Activated CD4-positive, alpha-beta memory T cell treated with anti-CD3 and anti-CD28 coated beads, Interleukin-2, amount 10 ng/mL, durations not matched to agents 7 days and 5 days (primary cell): ENCODE measurements at places on chromosomes 6 and 20.
A peak's percentile ranks its signal among the peaks of the same experiment; 100 is the strongest.

DNA sequence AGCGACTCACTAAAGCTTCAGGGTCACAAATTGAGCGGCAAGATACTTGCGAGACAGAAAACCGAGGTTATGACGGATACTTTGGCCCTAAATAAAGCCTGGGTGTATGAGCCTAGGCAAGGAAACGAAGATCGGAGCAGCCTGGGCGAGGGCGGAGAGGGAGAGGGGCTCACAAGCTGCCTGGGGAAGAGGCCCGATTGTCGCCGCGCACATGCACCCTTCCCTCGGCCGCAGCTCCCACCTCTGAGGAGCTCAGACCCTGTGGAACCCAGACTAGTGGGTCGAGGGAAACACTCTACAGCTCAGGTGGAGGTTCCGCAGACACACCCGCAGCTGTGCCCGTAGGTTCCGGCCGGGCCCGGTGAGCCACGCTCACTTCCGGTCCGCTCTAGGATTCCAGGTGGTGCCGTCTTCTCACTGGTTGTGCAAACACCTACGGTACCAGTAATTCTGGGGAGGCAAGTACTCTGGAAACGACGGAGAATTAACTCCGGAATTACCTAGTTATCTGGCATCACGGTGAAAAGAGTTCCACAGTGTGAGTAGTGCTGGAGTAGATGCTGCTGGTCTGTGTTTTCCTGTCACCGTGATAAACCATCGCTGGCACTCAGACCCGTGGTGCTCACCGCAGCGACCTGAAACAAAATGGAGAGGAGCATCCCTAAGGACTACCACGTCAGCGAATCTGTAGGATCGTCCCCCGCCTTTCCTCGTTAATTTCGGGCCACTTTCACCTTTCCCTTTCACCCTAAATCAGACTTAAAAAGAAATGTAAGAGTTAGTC, 61.5 kb downstream of the GPX5 start:
- DNase-seq, result peak; percentile 55
- peaks cover 77% of the 10 kb centered on the region for H3K27me3 ChIP-seq
- H3K4me1 ChIP-seq, result peaks cover 34% of the 10 kb centered on the region
- H3K4me3 ChIP-seq, result peak overlapping the region; percentile 63

DNA sequence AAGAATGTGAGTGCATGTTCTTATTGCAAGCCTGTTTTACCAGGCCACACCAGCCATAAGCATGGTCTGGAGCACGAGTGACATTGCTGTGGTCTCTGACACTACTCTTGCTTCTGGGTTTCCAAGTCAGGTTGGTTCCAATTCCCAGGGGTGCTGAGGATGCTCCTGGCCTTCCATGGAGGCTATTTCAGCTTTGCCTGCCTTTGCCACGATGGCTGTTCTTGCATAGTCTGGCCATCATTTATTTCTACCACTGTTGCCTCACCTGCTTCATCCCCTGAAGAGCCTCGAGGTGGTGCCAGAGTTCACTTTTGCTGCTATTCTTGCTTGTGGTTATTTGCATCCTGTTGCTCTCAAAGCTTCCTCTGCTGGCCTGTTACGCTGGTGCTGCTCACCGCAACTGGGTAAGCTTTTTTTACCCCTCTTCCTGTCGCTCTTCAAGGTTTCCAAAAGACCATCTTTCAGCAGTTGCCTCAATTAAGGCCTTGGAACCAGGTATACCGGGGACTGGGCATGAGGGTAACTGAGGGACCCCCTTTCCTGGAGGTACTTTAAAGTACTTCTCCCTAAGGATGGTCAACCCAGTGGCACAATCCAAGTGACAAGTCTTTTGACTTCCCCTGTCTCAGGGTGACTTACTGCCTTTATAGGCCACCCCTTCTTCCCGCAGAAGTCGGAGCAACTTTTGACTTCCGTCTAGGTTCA, 64.5 kb downstream of the AKAP7 start:
- H3K27ac ChIP-seq, result peak overlapping the region; percentile 94
- peaks cover 54% of the 10 kb centered on the region for H3K4me1 ChIP-seq
- H3K4me3 ChIP-seq, result peak overlapping the region; percentile 75
- peaks cover 21% of the 10 kb centered on the region for H3K36me3 ChIP-seq

GRCh38 chr20:23565503-23566045, 2.7 kb downstream of the CST9L start:
- no peak for DNase-seq
- no peaks in the 10 kb centered on the region for H3K4me1 ChIP-seq
- no peak overlapping the region for H3K4me3 ChIP-seq
- H3K36me3 ChIP-seq, result no peaks in the 10 kb centered on the region
- no peaks in the 10 kb centered on the region for H3K27me3 ChIP-seq
- no peak overlapping the region for H3K27ac ChIP-seq

DNA sequence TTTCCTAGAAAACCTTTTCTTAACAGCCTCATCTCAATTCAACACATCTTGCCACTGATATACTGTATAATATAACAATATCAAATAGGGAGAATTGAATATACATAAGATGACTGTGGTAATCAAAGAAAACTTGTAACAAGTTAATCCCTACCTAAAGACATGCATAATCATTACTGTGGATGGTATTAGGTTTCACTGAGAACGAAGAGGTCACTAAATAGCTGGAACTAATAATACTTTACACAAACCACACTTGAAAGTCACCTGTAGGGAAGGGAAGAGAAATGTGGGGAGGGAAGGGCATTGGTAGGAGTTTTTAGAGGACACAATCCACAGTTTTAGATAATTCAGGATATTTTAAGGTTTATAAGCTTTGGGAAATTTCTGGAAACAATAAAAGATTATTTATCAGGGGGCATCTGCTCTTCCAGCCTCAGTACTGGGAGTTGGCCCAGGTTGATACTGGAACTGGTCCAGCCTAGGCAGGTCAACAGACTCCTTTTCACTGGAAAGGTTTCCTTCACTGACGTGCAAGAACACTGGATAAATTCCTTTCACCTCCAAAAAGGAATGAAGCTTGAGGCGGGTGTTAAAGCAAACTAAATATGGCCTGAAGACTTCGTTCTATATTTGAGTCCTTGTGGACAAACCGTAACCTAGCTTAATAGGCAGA, 44.0 kb downstream of the MAP7 start:
- no peak for DNase-seq
- H3K4me1 ChIP-seq, result peaks cover 10% of the 10 kb centered on the region
- no peaks in the 10 kb centered on the region for H3K36me3 ChIP-seq
- no peak overlapping the region for H3K27ac ChIP-seq
- no peak overlapping the region for H3K4me3 ChIP-seq

GRCh38 chr6:166223079-166223478, 55.4 kb upstream of the TBXT start:
- H3K4me3 ChIP-seq, result no peak overlapping the region
- no peak for DNase-seq
- no peaks in the 10 kb centered on the region for H3K36me3 ChIP-seq
- H3K27ac ChIP-seq, result no peak overlapping the region
- peaks cover 7% of the 10 kb centered on the region for H3K4me1 ChIP-seq

DNA sequence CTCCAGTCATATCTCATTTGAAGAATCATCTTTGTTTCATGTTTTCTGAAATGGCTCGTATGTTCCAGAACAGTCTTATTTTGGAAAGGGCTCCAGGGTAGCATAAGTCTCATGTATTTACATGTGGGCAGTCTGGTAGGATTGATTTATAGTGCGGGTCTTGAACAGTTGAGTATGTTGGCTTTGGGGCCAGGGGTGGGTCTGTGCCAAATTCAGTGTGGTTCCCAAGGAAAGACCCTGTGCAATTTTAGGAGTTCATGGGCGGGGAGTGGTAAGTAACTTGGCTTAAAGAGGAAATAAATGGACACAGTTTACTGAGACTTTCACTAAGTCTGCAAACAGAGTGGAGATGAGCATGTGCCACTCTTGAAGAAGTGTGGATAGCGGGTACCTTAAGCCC, 7.7 kb downstream of the FNDC1 start:
- peaks cover 45% of the 10 kb centered on the region for H3K27me3 ChIP-seq
- H3K27ac ChIP-seq, result no peak overlapping the region
- H3K36me3 ChIP-seq, result no peaks in the 10 kb centered on the region
- no peak for DNase-seq
- H3K4me3 ChIP-seq, result no peak overlapping the region

DNA sequence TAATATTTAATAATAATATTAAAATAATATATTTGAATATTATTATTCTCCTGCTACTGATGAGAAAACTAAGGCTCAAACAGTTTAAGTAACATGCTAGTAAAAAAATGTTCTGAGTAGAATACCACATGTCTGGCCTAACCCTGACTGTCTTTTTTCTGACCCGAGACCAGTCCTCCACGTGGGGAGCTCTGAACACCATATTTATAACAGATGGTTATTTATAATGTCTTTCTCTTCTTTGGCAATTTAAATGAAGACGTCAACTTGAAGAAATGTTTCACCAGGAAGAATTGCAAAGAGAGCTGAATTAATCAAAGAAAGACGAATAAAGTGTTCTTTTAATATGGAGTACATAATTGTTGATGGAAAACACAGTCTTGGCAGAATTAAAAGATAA, 82.0 kb downstream of the SLC22A3 start:
- no peak overlapping the region for H3K4me3 ChIP-seq
- no peak overlapping the region for H3K27ac ChIP-seq
- DNase-seq, result no peak
- H3K4me1 ChIP-seq, result peaks cover 6% of the 10 kb centered on the region
- no peaks in the 10 kb centered on the region for H3K36me3 ChIP-seq

DNA sequence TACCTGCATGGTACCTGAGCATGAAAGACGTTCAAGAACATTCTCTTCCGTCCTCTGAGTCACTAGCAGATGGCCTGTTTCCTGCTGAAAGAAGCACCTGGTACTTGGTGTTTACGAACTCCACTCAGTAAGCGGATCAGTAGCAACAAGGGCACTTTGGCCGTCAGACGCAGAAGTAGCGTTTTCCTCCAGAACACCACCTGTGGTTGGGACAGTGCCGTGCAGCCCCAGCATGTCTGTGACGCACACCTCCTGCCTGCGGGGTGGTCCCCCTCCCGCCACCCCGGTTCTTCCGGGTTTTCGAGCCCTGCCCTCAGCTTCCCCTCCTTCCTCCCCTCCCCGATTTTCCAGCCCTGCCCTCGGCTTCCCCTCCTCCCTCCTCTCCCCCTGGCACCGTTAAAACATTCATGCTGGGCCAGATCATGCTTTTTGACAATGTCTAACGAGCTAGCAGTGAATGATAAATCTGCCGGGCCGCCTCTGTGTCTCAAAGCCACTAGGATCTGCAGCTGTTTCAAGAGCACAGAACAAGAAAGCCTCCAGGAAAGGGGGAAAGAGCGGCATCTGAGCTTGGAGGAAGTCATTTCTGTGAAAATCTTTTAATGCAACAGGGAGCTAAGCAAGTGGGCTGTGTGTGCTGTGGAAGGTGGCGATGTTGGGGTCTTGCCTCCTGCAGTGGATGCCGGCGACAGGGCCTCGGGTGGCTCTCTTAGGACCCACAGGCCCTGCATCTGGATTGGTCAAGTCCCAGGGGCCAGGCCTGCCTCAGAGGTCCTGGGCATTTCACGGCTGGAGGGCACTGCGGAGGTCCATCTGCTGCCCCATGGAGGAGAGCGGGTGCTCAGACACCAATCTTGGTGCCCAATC, 207.9 kb downstream of the ERMARD start:
- H3K27me3 ChIP-seq, result peaks cover 21% of the 10 kb centered on the region
- DNase-seq, result no peak
- no peak overlapping the region for H3K27ac ChIP-seq
- H3K36me3 ChIP-seq, result no peaks in the 10 kb centered on the region

DNA sequence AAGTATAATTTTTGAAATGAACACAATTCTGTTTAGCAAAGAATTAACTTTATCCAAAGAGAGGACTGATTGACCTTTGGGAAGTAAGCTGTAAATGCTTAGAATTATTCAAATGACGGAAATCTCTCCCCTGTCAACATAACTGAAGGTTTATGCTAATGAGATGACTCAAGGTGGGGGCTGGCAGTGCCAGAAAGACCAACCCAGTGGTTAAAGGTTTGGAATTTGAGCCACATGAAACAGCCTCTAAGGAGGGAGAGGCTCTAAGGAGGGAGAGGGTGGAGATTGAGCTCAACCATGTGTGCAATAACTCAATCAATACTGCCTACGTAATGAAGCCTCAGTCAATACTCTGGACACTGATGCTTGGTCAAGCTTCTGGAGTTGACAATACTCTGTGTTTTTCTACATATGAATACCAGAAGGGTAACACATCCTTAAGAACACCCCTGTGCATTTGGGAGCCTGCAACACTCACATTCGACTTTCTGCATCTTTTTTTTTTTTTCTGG, 123.4 kb upstream of the TENT5A start:
- no peaks in the 10 kb centered on the region for H3K27me3 ChIP-seq
- no peak overlapping the region for H3K4me3 ChIP-seq
- H3K27ac ChIP-seq, result no peak overlapping the region
- H3K4me1 ChIP-seq, result no peaks in the 10 kb centered on the region
- no peaks in the 10 kb centered on the region for H3K36me3 ChIP-seq

- DNase-seq, result no peak
- H3K4me3 ChIP-seq, result no peak overlapping the region
- H3K4me1 ChIP-seq, result peaks cover 2% of the 10 kb centered on the region
- no peaks in the 10 kb centered on the region for H3K27me3 ChIP-seq
- H3K36me3 ChIP-seq, result no peaks in the 10 kb centered on the region
- H3K27ac ChIP-seq, result no peak overlapping the region
These were observed 7.4 kb downstream of the SLC22A1 start for GRCh38 chr6:160128879-160129516.

DNA sequence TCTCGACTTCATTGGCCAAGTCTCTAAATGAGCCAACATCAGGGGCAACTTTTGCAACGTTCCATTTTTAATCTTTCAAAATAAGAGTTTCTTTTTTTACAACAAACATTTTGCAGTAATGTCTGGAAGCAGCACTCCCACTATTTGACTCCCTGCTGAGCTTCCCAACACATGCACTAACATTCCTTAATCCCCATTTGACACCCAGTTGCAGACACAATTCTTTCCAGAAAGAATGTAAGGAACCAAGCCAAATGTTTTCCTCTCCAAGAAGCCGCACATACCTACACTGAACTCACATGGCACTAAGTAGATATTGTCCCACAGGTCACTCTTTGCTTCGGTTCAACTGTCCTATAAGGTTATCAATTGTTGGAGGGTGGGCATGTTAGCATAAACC, 165.6 kb downstream of the GRM1 start:
- no peak overlapping the region for H3K27ac ChIP-seq
- H3K27me3 ChIP-seq, result no peaks in the 10 kb centered on the region
- H3K36me3 ChIP-seq, result no peaks in the 10 kb centered on the region
- H3K4me3 ChIP-seq, result no peak overlapping the region
- DNase-seq, result no peak

GRCh38 chr6:145086197-145086596, 649.1 kb downstream of the EPM2A start:
- no peaks in the 10 kb centered on the region for H3K4me1 ChIP-seq
- no peaks in the 10 kb centered on the region for H3K36me3 ChIP-seq
- peaks cover 6% of the 10 kb centered on the region for H3K27me3 ChIP-seq
- no peak overlapping the region for H3K27ac ChIP-seq
- no peak overlapping the region for H3K4me3 ChIP-seq
- DNase-seq, result no peak
